ENCODE measurements at places on chromosomes 2 and 18. TPM values are rescaled to one million over a fixed set of nuclear protein-coding genes. Genes with fewer than 3 reads are reported as not detected.

GRCh38 chr18:48623468-48624235 lies 84.8 kb downstream of the CTIF start:
- DNase-seq = no peak

DNA sequence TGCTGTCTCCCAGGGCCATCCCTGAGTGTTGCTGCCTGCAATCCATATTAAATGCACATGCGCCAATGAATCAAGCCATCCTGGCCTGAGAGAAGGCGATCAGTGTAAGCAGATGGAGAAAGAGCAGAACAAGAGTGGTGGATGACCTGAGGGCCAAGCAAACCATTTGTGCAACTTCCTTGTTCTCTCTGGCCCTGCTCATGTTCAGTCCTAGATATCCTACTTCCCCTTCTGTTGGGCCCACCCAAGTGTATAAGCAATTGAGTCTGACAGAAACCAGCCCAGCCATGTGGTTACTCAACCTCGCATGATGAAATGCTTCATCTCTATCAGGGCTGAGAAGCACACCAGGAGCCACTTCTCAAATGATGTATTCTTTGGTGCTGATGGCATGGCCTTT lies 383.1 kb upstream of the ID2 start:
- DNase-seq = no peak

GRCh38 chr2:48551548-48551947 lies 21.6 kb downstream of the STON1 start:
- DNase-seq = no peak

GRCh38 chr2:236417150-236417549 lies 152.5 kb upstream of the ACKR3 start:
- no peak for DNase-seq

- no peak for DNase-seq
These were observed 199.5 kb upstream of the MEIS1 start for GRCh38 chr2:66235428-66235827.

DNA sequence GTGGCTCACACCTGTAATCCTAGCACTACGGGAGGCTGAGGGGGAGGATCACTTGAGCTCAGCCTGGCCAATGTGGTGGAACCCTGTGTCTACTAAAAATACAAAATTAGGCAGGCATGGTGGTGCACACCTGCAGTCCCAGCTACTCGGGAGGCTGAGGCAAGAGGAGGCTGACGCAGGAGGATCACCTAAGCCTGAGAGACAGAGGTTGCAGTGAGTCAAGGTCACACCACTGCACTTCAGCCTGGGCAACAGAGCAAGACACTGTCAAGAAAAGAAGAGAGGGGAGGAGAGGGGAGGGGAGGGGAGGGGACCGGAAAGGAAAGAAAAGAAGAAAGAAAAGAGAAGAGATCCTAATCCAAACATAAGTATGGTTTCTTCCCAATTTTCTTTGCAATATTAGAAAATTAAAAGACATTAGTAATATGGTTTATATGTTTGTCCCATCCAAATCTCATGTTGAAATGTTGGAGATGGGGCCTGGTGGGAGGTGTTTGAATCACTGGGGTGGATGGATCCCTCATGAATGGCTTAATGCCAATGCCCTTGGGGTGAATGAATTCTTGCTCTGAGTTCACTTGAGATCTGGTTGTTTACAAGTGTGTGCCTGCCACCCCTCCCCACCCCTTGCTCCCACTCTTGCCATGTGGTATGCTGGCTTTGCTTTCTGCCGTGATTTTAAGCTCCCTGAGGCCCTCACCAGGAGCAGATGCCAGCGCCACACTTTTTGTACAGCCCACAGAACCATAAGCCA lies 50.7 kb downstream of the TRIP12 start:
- DNase-seq = no peak

DNA sequence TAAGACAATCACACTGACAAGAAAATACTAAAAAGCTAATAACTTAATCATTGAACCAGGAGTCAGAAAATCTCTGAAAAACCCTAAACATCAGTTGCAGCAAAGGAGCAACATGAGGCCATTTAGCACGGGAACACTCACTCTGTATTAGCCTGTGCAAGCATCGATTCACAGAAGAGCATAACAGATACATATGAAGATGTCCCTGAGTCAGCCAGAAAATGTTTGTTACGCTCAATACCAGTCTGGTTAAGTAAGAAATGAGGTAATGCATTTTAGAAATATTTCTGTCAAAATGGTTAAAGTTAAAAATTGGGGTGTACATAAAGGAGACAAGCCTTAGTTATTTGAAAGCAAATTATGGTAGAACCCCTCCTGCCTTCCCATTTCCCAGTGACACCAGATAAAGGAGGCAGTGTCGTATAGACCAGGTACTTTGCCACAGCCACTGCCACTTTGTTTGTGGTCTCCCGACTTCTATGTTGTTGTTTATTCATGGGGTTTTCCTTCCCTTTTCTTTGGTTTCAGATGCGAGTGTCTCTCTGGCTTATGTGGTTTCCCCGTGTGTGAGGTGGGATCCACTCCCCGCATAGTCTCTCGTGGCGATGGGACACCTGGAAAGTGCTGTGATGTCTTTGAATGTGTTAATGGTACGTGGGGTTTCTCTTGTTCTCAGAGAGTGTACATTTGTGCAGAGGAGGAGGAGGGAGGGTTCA lies 108.6 kb downstream of the CRIM1 start:
- DNase-seq = no peak

MC5R gene
- 0.54 TPM for total RNA-seq

ACTR1B gene
- 71.8 TPM for total RNA-seq

NTSR2 gene
- not detected for total RNA-seq

Measured in endodermal cell (in vitro differentiated cells).